ENCODE measurements at places on chromosomes 12 and 14. TPM values are rescaled to one million over a fixed set of nuclear protein-coding genes. Genes with fewer than 3 reads are reported as not detected.
A peak's percentile ranks its signal among the peaks of the same experiment; 100 is the strongest.

DNA sequence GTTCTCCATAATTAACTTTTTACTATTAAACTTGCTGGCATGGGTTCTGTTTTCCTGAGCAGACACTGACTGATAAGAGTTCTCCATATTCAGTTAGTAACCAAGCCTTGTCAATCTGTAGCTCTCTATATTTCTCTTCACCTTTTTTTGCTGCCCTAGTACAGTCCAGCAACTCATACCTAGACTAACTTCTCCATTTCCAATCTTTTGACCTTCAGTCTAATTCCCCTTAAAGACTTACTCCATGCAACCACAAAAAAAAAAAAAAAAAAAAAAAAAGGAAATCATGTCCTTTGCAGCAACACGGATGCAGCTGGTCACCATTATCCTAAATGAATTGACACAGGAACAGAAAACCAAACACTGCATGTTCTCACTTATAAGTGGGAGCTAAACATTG is 125.7 kb upstream of the KRAS start:
- no peak for DNase-seq

DNA sequence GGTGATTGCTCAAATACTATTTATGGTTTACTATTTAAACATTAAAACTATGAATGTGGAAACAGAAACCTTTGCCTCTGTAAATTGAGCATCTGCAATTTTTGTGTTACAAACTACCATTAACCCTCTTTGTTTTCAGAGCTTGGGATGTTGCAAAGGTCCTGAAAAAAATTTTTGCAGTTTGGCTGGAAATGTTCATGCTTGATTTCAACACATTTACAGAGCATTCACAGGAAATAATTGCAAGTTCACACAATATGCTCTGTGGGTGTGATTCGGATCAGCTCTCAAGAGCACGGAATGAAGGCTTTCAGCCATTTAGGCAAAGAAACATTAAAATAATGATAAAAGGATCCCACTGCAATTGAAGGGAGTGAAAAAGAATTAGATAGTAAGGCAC is 232.9 kb downstream of the ATP23 start:
- DNase-seq = no peak

DNA sequence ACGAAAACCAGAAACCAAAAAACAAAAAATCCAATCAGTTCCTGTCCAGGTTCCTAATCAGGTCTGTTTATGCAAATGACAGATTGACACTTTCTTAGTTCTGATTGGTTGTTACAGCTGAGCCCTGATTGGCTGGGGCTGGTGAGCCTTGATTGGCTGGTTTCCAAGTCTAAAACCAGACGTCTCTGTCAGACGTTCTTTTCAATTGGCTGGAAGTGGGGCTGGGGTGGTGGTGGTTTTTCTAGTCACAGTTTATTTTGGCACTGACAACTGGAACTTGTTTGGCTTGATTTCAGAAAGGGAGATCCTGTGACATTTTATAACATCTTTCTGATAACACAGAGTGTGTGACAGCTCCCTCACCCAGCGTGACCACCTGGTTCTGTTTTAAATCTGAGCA is 36.1 kb upstream of the PRICKLE1 start:
- no peak for DNase-seq

GRCh38 chr14:25887251-25887878 is 710.5 kb downstream of the NOVA1 start:
- DNase-seq = no peak

DNA sequence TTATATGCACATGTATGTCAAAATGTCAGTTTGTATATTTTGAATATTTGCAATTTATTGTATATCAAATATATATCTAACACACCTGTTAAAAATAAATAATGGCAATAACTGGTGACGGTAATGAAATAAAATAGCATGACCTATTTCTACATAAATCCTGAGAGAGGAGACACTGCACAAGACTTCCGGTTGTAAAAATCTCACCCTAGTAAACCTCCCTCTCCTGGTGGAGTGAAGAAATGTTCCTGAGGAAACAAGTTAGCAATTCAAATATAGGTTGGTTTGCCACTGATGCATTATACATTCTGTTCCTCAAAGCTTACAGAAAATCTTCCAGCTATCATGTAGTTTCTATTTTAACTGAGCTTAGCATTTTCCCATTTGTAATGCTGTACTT is 166.1 kb upstream of the SYT10 start:
- DNase-seq = peak; percentile 60

DNA sequence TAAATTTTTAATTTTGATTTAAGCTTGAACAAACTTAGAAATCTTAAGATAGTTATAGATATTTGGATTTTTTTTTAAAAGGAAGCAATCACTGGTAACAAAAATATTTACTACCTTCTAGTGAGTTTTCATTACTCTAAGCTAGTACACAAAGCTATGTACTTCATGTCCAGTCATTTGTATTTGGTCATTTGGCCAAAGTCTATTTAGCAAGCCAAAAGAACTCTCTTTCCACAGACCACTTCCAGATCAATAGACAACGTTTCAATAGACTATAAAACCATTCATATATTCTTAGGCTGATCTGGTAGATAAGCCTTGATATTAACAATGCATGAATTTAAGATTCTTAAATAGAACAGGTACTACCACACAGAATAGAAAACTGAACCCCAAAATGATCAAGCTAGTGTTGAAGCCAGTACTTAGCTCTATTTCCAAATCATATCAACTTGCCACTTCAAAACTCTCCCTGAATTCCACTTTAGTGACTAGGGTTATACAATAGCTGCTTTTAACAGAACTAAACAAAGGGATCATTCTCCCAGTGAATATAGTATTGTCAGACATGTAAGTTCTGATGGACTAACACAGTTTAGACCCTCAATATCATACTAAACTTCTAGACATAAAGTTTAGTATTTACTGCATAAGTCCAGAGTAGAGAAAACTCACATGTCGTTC is 21.7 kb downstream of the CAPRIN2 start:
- no peak for DNase-seq

Gene INTS13
- 91.3 TPM for polyA plus RNA-seq

Gene USP15
- polyA plus RNA-seq = 60.3 TPM

DNA sequence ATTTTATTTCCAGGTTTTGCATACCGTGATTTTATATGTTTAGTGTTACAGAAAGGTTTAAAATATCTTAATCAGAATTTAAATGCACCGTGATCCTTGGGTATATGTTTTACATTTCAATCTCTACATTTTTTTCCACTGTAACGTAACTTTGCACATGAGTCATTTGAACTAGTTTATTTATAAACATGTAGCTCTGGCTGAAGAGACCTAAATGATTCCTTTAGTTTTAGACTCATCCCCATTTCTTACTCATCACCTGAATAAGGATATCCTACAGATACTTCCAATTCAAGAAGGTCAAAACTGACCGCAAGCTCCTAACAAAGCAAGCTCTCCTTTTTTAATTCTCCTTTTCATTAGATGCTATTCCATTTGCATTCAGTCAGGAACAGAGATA is 42.7 kb upstream of the SLC6A15 start:
- DNase-seq = no peak

- DNase-seq = peak; percentile 22
These were observed 2.1 kb upstream of the MAGOHB start for GRCh38 chr12:10615532-10615931.

Gene TSHR
- 0.78 TPM for polyA plus RNA-seq

DNA sequence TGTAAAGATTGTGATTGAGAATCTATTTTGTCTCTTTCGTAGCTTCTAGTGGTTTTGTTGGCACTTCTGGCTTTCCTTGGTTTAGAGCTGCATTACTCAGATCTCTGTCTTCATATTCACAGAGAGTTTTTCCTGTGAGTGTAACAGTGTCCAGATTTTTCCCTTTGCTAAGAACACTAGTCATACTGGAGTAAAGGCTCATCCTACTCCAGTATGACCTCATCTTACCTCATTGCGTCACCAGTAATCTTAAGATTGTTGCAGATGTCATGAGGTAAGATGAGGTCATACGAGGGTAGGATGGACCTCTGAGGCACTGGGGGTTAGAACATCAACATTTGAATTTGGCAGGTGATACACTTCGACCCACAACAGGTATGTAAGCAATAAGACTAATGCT is 461.2 kb downstream of the FLRT2 start:
- no peak for DNase-seq

Data from GM23338 (cell line).